ENCODE measurements at places on chromosomes 3 and 15.

- H3K27me3 ChIP-seq = no peaks in the 10 kb centered on the region
- no peaks in the 10 kb centered on the region for H3K36me3 ChIP-seq
- no peak overlapping the region for H3K4me3 ChIP-seq
- no peak for DNase-seq
- no peak overlapping the region for H3K27ac ChIP-seq
Measured at GRCh38 chr15:58483376-58483775, 51.6 kb downstream of the LIPC start.

- no peak overlapping the region for H3K27ac ChIP-seq
- no peaks in the 10 kb centered on the region for H3K27me3 ChIP-seq
- H3K4me3 ChIP-seq = no peak overlapping the region
- H3K36me3 ChIP-seq = peaks cover 7% of the 10 kb centered on the region
- no peaks in the 10 kb centered on the region for H3K4me1 ChIP-seq
- no peak for DNase-seq
Measured at GRCh38 chr3:136075811-136076210, 110.3 kb downstream of the PPP2R3A start.

GRCh38 chr3:106089806-106090205 is 221.0 kb upstream of the CBLB start:
- no peaks in the 10 kb centered on the region for H3K4me1 ChIP-seq
- no peak overlapping the region for H3K27ac ChIP-seq
- H3K4me3 ChIP-seq = no peak overlapping the region
- no peaks in the 10 kb centered on the region for H3K36me3 ChIP-seq
- no peaks in the 10 kb centered on the region for H3K27me3 ChIP-seq

GRCh38 chr3:133191818-133192217 is 153.6 kb downstream of the TMEM108 start:
- no peak overlapping the region for H3K4me3 ChIP-seq
- no peaks in the 10 kb centered on the region for H3K4me1 ChIP-seq
- H3K27me3 ChIP-seq = no peaks in the 10 kb centered on the region
- H3K36me3 ChIP-seq = no peaks in the 10 kb centered on the region

- H3K4me1 ChIP-seq = no peaks in the 10 kb centered on the region
- no peaks in the 10 kb centered on the region for H3K36me3 ChIP-seq
- no peak overlapping the region for H3K27ac ChIP-seq
- no peaks in the 10 kb centered on the region for H3K27me3 ChIP-seq
- H3K4me3 ChIP-seq = no peak overlapping the region
Measured at GRCh38 chr3:83902787-83903533, 1055.8 kb upstream of the CADM2 start.

GRCh38 chr15:98686983-98687382 is 38.6 kb downstream of the IGF1R start:
- H3K4me1 ChIP-seq = peaks cover 26% of the 10 kb centered on the region
- H3K27ac ChIP-seq = no peak overlapping the region
